Left ventricle myocardium superior (tissue), 1 donor: ENCODE measurements at places on chromosomes 5 and 9.

DNA sequence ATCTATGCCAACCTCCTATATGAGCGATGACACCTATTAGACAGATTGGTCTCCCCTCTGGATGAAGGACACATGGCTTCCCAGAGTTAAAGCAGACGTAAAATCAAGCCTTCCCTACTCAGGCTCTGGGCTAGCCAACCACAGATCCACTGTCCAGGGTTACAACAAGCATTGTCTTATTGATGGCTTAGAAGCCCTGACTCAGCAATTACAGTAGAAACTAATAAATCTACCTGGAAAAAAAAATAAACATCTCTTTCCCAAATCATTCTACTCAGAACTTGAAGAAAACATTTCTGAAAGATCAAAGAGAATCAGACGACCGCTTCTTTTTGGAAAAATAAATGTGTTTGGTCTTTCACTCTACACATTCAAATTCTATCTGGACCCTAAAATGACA, 189.3 kb downstream of the GLIS3 start:
- DNase-seq = no peak

DNA sequence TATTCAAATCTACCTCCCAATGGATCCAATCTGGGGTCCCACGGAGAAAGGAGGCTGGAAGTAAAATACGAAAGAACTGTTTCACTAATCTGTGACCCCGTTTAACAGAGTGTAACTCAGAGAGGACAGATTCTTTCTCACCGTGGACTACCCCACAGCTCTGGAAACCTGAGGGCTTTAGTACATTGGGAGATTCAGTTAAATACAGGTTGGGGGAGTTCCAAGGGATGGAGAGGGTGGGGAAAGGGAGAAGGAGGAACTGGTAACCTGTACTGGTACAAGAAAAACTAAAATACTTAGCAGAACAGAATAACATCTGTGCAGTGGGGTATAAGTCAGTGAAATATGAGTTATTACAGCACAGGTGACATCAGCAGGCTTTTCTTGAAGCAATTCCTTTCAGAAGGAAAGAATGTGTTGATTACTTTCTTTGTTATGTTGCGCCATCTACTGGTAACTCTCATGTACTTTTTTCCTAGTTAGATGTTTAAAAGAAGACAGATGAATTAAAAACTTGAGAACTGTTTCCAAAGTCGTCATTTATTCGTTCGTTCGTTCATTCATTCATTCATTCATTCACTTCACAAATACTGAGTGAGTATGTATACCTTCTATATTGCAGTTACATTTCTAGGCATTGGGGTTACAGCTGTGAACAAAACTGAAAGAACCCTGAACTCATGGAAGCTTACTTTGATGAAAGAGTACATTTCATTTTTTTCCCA, 30.0 kb upstream of the STOM start:
- no peak for DNase-seq

DNA sequence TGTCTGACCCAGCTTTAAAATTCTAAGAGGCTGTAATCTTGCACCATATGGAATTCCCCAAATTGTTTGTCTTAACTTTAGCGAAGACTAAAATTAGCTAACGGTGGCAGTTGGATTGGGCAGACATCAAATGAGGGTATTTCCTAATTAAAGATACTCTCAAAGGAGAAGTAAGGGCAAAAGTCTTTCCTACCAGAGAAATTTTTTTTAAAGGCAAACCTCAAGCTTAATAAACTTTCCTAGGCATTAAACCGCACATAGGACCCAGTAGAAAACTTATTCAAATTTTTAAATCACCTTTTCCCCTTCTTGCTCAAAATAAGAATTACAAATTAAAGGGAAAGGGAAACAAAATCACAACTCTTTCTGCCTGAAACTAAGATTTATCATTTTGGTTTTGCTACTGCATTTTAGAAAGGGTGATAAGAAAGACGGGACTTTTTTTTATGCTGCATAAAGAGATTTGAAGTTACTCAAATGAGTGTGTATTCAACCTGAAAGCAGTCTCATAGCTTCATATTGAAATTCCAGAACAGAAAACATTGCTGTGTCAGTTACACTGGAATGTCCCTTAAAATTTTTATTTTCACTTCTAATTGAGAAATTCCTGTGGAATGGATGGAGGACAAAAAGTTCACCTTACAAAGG, 189.1 kb upstream of the PTGER4 start:
- no peak for DNase-seq

DNA sequence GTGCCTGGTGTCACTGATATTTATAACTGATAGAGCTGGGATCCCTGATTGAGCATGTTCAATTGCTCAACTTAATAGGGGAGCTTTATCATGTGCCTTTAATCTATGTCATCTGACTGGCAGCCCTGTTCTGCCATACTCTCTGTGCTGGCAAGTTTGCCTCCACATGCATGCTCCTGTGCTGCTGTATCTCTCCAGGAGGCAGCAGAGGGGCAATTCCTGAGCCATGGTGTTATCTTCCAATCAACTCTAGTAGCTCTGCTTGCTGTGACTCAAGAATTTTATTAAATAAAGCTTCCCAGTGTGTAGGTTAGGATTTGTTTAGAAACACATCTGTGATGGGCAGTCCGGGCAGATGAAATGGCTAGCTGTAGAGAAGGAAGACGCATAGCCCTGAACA, 642.0 kb downstream of the KIF4B start:
- DNase-seq = no peak
